WERI-Rb-1 (cell line): ENCODE measurements at places on chromosomes 1 and 21.

DNA sequence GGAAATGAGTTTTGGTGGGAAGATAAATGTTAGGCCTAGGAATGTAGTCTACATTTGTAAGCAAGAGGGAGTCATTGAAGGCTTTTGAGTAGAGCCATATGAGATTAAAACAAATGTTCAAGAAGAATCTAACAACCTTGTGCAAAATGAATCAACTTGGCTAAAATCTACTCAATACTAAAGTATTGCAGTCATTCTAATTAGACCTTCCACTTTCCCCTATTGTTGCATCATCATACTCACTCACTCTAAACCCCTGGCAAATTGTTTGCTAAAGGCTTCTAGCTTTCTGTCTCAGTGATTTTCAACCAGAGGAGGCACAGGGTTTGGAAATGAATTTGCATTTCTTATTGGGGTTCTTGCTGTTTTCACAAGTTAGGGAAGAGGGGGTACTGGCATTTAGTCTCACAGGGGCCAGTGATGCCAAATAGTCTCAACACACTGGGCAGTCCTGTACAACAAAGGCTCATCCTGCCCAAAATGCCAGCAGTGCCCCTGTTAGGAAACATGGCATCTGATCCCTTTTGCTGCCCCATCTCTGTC is 85.3 kb downstream of the SEC16B start:
- DNase-seq: no peak

DNA sequence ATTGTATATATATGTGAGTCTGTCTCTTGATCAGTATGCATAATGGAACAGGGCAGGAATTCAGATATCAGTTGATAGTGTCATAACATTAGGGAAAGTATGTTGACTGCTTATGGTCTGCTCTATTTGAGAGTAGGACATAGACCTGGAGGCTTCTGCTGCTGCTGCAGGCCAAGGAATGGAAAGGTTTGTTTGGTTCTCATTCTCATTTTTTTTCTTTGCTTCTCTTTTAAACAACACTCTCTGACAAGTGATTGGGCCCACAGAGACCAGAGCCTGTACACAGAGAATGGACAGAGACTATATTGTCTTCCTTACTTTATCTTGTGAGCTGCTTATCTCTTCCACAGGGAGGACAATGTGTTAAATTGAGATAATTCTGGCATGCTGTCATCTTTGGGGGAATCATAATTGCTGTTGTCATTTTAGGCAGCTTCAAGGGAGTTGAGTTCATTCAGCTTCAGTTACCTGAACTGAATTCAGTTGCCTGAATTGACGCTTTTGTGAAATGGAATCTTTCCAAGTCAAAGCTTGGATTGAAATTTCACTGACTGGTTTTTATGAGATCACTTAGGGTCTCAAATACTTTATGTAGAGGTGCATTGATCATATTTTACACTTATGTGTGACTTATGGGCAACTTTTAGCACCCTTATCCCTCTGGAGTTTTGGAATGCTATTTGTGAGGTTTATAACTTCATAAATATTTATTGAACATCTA is 16.9 kb downstream of the CAP1 start:
- no peak for DNase-seq

- no peak for DNase-seq
Measured at GRCh38 chr1:117825414-117825813, 104.0 kb downstream of the GDAP2 start.

DNA sequence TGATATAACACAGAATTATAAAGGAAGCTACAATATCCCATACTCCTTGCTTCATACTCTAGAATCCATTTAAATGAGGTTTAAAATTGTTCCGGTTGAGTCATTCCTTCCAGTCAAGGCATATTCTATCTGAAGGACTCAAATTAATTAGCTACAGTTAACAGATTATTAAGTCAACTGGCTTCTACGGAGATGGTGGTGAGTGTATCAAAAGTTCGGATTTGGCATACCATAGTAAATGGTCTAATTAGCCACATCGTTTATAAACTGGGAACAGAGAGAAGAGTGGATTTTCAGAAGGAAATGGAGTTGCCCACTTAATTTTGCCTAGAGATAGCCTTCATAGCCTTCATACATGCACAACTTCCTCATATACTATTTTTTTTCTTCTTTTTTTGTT is 1095.3 kb downstream of the TTLL7 start:
- no peak for DNase-seq

GRCh38 chr1:93588206-93588605 is 93.4 kb downstream of the BCAR3 start:
- DNase-seq: no peak

- no peak for DNase-seq
Measured at GRCh38 chr1:20119347-20119746, at the start of gene PLA2G2D. Gene PLA2G2D (minus strand): TSS chr1:20119536. CDS start chr1:20119498, 38 bp downstream.

- peak; percentile 73 for DNase-seq
Measured at GRCh38 chr1:28249013-28249865, 10.1 kb upstream of the SESN2 start.

DNA sequence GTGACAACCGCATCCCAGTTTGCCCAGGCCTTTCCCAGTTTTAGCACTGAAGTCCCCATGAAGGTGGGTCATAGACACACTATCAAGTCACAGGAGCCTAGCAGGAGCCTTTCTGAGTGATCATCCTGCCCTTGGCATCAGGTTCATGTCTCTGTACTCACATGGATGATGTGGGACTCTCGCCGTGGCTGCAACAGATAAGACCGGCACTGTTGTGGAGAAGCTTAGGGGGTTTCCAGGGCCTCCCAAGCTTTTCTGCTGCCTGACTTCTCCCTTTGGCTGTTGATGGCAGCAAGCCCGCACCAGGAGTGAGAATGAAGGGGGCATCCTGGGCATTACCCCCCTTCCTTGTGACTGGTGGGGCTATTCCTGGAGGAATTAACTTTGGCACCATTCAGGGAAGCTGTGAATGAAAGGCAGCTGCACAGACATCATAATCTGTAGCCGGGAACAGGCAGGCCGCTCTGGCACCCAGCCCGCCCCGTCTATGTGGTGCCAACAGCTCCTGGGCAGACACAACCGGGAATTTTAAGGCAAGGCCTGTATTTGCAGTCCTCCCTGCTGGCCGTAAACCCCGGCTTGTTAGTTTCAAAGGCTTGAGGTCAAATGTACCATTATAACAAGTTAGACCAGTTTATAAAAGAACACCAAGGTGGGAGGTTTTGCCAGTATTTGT is 148.6 kb downstream of the HUNK start:
- no peak for DNase-seq

- DNase-seq: no peak
Measured at GRCh38 chr1:110227774-110228173, 17.7 kb downstream of the KCNC4 start.

GRCh38 chr1:231072041-231072440 is 32.0 kb upstream of the FAM89A start:
- DNase-seq: no peak

GRCh38 chr1:41347276-41347675 is 14.0 kb upstream of the FOXO6 start:
- DNase-seq: no peak

- peak; percentile 84 for DNase-seq
Measured at GRCh38 chr1:53681977-53682685, 56.8 kb downstream of the GLIS1 start.

- peak; percentile 79 for DNase-seq
Measured at GRCh38 chr1:66533804-66534740, at the start of gene SGIP1. Gene SGIP1 (plus strand): TSS chr1:66534153. CDS start chr1:66534359, 206 bp downstream.

- DNase-seq: no peak
Measured at GRCh38 chr1:9871021-9871420, 39.0 kb downstream of the CTNNBIP1 start.

GRCh38 chr1:186812570-186812969 is 16.2 kb upstream of the PLA2G4A start:
- DNase-seq: no peak

- no peak for DNase-seq
Measured at GRCh38 chr1:22753481-22753971, 42.9 kb downstream of the EPHB2 start.

- no peak for DNase-seq
Measured at GRCh38 chr1:14845851-14846250, 247.4 kb downstream of the KAZN start.

- no peak for DNase-seq
Measured at GRCh38 chr1:31675756-31676155, 28.1 kb downstream of the COL16A1 start.

DNA sequence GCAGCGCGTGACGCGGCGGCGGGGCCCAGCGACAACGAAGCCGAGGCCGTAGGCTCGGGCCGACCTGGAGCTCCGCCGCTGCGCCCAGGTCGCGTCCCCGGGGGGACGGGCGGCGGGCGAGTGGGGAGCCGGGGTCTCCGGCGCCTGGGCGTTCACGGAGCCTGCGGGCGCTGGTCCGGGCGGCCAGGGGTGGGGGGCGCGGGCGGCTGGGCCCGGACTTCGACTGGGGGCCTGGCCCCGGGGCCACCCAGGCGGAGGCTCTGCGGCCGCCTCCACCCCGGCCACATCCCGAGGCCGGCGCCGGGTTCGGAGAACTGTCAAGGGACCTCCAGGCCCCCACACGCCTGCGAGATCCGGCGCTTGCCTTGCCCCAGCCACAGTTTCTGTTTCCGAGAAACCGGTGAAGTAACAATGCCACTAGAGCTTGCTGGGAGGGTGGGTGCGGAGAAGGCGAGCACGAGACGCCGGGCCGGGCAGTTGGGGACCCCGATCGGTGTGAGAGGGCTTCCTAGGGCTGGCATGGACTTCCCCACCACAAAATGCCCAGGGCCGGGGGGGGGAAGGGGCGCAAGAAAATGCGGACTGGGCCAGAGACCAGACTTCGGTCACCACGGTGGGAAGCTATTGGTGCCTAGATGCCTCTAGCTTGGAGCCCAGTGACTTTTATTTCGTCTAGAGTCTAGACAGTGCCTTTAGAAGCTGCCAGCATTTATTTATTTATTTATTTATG is 501 bp downstream of the FBXO6 start:
- peak; percentile 48 for DNase-seq

- DNase-seq: no peak
Measured at GRCh38 chr1:82844911-82845827, 1044.4 kb downstream of the ADGRL2 start.

DNA sequence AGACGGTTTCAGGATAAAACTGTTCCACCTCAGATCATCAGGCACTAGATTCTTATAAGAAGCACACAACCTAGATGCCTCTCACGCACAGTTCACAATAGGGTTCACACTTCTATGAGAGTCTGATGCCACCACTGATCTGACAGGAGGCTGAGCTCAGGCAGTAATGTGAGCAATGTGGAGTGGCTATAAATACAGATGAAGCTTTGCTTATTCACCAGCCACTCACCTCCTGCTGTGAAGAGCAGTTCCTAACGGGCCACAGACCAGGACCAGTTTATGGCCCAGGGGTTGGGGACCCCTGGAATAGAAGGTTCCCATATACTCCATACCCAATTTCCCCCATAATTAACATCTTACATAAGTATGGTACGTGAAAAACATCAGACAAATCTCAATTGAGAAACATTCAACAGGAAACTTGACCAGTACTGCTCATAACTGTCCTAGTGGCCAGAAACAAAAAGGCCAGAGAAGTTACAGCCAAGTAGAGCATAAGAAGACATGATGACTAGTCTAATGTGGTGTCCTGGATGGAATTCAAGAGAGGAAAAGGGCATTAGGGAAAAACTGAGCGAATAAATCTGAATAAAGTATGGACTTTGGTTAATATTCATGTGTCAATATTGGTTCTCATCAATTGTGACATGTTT is 24.7 kb upstream of the IGSF5 start:
- DNase-seq: no peak

- DNase-seq: peak; percentile 39
Measured at GRCh38 chr1:29324771-29325351, 88.5 kb downstream of the PTPRU start.

GRCh38 chr1:180415985-180416633 is 86.3 kb downstream of the ACBD6 start:
- DNase-seq: no peak

- DNase-seq: no peak
Measured at GRCh38 chr1:8027748-8028570, 1.9 kb upstream of the ERRFI1 start.

DNA sequence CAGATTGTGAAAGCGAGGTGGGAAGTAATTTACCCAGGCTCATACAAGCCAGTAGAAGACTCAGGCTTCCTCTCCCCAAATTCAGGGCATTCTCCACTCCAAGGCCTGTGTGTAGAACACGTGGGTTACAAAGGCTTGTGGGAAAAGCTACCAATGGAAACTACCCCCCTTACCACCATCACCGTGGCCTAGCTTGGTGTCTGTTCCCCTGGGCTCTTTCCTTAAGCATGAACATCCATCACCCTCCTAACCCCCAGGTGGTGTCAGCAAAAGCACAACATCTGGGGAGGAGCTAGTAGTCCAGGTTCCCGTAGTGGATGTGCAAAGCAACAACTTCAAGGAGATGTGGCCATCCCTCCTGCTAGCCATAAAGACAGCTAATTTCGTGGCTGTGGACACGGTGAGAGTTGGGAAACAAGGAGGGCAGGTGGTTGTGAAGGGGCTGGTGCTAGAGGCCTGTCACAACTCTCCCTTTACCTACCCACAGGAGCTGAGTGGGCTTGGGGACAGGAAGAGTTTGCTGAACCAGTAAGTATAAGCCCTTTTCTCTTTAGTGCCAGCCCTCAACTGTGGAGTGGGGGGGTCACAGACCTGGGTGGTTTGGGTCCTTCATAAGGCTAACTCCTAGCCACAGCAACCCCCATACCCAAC is 701 bp upstream of the MUTYH start:
- DNase-seq: no peak

- DNase-seq: no peak
Measured at GRCh38 chr1:108141621-108142020, 58.5 kb downstream of the SLC25A24 start.

DNA sequence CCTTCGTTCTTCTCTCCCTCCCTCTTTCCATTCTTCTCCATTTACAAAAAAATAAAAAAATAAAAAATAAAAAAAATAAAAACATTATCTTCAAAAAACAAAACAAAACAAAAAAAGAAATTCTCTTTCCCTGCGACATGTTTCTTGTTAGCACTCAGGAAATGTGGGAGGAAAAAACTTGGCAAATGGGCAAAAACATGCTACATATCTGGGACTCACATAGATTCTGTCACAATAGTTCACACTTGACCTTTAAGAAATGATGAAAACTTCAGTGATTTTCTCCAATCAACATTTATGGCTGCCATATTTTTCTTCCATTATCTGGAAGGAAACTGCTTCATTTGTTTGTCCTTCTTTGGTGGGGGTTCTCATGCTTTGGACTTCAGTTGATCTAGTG is 109.3 kb downstream of the PRKAB2 start:
- DNase-seq: no peak

DNA sequence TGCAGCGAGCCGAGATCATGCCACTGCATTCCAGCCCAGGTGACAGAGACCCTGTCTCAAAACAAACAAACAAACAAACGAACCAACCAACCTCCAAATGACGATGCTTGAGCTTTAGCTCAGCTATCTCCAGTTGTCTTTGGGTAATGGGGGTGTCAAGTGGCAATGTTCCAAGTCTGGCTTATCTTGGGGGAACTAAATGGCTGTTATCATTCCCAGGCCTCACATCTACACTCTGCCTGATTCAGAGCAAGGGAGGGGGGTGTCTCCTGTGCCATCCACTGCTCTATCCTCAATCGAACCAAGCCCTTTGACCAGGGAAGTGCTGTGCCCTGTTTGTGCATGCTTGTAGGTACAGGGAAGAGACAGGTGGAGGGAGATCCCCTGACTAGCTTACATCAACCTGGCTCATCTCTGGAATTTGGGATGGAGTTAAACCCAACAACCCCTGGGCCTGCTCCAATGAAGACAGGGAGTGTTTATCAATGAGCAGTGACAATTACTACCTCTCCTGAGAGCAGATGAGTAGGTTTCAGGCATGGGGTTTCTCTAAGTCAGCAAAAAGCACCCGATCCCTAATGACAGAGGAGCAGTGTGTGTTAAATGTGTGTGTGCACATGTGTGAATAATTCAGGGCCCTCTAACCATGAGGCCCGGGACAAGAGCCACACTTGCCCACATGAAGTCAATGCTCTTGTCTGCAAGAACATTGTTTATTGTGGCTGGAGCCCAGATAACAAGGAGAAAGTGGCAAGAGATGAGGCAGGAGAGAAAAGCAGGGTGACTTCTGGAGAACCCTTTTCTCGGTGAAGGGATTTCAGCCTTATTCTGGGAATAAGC is 20.3 kb upstream of the IL6R start:
- no peak for DNase-seq
